ENCODE measurements at places on chromosomes 12 and 14. TPM values are rescaled to one million over a fixed set of nuclear protein-coding genes. Genes with fewer than 3 reads are reported as not detected.

The CPNE6 gene
- total RNA-seq = not detected

The STAC3 gene
- total RNA-seq = 3.9 TPM

The HCAR3 gene
- 7.2 TPM for total RNA-seq

The HPD gene
- total RNA-seq = 2.2 TPM

The CYP27B1 gene
- 1.8 TPM for total RNA-seq

The DPY19L2 gene
- total RNA-seq = 6.2 TPM

The WNT5B gene
- 2.3 TPM for total RNA-seq

The PLBD1 gene
- total RNA-seq = 35.7 TPM

The FOXN4 gene
- not detected for total RNA-seq

DNA sequence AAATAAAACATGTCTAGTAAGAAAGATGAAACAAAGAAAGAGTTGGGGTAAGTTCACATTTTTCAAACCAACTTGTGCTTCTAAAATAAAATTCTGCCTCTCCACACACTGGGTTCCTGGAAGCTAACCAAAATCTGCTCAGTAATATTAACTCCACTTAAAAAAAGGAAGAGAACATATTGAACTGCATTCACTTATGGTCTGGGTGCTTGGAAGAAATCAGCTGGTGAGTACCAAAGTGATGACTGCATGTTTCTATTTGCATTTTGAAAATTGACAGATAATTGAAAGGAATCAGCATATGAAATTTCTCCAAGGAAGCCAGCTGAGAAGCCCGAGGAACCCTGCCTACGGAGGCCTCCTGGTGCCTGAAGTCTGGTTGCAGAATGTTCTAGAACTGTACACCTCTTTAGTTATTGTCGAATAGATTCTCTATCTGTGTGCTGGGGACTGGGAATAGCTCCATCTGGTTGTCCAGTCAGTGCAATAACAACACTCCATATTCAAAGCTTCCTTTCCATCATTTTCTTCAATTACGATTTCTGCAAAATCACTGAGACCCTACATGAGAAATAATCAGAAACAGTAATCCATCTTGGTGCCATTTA is 836.1 kb downstream of the VRK1 start:
- DNase-seq = no peak

GRCh38 chr12:92871116-92871515 is 58.0 kb downstream of the EEA1 start:
- no peak for DNase-seq

DNA sequence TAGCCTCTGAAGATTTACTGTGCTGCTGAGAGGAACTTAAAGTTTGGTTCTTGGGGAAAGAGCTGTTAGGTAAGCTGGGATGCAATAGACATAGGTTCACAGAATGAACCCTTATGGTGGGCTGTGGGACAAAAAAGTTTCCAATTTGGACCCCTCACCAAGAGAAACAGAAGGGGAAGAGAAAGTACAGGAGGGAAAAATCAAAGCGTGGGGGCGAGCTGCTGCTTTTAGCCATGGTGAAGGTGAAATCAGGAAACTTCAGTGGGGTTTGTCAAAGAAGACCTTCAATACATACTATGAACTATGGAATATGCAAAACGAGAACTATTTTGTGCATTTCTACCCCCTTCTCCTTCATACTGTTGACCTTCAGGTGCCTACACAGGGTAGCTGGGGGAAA is 10.6 kb upstream of the NINJ2 start:
- no peak for DNase-seq

DNA sequence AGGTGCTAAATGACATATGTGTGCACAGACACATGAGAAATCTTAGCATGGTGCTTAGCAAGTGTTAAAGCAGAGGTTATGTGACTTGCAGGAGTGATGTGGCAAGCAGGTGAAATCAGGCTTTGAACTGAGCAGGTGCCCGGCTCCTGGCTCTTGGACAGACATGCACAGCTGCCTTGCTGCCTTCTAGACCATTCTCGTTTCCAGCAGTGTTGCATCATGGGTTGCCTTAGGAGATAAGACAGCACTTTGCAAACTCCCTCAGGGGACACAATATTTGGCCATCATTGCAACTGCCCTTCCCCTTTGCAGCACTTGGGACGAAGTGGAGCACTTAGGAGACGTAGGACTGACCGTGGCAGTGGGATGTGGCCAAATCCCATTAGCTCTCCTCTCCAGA is 17.2 kb upstream of the GSC start:
- DNase-seq = peak; percentile 47

GRCh38 chr14:100381395-100382105 is 58.4 kb downstream of the SLC25A47 start:
- DNase-seq = no peak

DNA sequence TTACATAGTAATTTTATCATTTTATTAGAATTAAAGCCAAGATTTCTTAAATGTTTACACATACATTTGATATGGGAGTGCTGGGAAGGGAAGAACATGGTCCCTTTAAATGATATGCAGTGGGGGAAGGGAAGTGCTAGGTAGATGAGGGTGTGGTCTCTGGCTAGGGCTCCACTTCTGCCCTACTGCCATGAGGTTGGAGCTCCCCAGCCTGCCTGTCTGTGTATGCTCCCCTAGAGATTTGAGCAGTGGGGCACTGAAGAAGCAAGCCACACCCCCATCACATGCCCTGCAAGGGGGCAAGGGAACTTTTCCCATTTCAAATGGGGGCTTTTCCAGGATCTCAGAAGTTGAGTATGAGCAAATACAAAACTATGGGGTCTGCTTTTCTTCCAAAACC is 25.5 kb downstream of the CLECL1 start:
- DNase-seq = no peak

DNA sequence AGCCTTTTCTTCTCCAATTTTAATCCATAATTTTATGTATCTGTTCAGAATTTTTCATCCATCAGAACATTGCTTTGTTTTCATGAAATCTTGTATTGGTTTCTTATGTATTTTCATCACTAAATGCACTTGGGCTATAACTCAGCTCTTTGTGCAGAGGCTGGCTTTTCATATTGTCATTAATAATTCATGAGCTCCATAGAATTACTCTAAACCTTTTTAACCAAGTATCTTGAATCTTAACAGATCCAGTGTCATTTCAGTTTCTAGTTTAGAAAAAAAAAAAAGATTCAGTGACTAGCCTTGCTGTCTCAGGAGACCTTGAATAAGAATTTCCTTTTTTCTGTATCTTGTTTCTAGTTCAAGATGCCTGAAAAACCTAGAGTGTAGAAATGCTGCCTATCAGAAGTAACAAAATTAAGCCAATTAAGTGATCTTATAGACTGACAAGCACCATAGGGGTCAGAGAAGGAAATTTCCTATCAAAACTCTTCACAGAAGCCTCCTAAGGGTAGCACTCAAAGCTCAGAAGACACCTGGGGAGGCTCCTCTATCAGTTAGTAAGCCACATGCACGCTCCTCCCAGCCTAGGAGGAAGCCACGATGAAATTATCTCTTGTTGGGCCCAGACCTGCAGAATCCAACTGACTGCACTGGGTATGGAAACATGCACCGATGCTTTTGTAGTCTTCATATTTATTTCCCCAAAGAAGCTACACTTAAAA is 163.4 kb downstream of the KICS2 start:
- DNase-seq = no peak

GRCh38 chr12:113949321-113950305 is 16.5 kb downstream of the RBM19 start:
- DNase-seq = no peak

DNA sequence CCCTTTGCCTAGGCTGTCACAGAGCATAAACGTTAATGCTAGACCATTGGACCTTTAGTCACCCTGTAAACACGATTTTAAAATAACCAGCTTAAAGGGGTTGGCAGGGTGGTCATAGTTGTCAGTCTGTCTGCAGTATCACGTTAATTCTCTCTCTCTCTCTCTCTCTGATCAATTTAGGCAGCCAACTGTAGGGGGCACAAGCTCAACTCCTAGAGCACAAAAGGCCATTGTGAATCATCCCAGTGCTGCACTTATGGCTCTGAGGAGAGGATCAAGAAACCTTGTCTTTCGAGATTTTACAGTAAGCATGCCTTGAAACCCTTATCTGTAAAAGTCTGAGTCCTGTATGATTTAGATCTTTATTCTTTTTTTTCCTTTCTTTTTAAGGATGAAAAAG is 97.1 kb downstream of the SCAF11 start:
- no peak for DNase-seq

DNA sequence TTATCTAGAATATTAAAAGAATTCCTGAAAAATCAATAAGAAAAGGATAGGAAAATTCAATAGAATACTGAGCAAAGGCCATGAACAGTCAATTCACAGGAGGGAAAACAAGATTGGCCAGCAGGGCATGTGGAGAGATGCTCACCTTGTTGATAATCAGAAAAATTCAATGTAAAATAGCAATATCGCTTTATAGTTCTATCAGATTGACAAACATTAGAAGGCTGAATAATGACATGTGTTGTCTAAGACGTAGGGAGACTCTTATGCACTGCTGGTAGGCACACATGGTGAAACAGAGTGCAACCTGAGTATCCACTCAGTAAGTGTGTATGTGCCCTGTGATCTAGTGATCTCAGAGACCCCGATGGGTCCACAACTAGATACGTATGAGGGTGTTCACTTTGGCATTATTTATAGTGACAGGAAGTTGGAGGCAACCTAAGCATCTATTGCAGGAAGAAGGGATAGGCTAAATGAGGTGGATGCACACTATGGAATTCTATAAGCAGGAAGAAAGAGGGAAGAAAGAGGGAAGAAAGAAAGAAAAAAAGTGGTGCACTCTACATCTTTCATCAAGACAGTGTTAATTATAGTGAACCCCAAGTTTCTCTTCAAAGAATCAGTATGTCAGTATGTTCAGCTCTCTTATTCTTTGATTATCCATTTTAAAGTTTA is 3.8 kb upstream of the ANKRD33 start:
- no peak for DNase-seq

- peak; percentile 97 for DNase-seq
These were observed at the start of gene TM7SF3 for GRCh38 chr12:27014085-27014858. TM7SF3 (minus strand) TSS chr12:27014384; CDS start chr12:27014168, 216 bp downstream.

- no peak for DNase-seq
These were observed 116.7 kb downstream of the LMNTD1 start for GRCh38 chr12:25436206-25437030.

Measured in mesenteric fat pad (tissue), 1 donor.